ENCODE measurements at places on chromosomes 2 and 18. TPM values are rescaled to one million over a fixed set of nuclear protein-coding genes. Genes with fewer than 3 reads are reported as not detected.

DNA sequence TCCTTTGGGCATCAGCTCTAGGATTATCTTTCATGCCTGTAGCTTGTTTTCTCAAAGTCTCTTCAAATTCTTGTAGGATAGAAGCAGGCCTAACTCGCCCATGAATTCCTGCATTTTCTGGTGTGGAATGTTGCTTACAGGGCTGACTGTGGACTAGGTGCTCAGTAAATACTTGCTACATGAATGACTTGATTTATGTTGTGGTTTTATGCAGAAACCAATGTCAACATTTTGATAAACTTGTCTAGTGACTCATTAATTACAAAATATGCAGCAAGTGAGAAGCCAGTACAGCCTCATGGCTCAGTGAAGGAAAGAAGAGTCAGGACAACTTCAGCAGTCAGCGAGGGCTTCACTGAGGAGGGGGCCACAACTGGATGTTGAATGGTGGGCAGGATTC lies 110.6 kb upstream of the SIX2 start:
- DNase-seq = no peak

SLC5A7 gene
- 2.9 TPM for total RNA-seq

ADD2 gene
- 1.3 TPM for total RNA-seq

DNA sequence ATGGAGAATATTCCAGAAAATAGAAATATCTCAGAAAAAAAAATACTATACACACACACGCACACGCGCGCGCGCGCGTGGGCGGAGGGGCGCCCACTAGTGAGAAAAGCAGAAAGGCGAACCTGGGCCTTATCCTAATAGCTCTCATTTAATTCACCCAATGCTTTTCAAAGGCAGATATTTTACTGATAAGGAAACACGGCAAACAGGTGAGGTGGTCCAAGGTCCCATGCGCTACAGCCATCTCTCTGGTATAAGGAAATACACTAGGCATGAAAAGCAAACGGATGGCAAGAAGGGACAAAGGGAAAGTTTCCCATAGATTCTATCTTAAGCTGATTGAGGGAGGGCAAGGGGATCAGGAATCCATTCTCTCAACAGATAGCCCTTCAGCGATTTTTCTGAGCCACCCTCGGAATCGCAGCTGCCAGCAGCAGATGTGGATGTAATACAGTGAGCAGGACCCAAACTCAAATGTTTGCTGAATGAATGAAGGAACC lies 136.7 kb downstream of the TMEM247 start:
- no peak for DNase-seq

DNA sequence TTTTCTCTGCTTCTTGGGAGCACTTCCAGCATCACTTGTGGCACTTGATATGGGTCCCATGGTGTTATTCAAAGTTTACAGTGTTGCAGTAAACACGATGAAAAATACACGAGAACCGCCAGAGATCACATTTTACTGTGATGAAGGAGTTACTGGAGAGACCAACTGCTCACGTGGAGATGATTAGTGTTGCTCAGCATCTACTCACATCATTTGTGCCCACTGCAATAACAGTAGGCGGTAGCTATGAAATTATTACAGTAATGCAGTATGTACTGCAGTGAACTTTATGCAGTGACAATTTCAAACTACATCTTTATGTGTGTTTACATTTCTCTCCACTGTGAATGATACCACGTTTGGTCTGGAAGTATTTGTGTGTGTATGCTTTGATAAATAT lies 93.5 kb downstream of the SLC4A3 start:
- DNase-seq = no peak

RAB31 gene
- total RNA-seq = 65.1 TPM

DNA sequence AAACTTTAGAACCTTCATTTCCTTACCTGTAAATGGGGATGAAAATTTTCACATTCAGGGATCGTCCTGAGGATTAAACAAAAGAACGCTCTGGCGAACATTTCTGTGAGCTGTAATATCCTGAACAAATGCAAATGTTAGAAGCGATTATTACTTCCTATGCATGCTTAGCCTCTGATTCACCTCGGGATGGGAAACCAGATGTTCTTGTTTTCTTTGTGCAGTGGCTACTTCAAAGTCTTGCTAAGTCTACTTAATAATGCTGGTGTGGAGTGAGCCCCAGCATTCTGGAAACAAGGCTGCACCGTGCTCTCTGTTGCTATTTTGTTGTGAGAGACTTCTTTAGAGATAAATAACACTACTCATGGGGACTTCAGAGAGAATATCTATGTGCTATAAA lies 119.1 kb upstream of the PELI1 start:
- no peak for DNase-seq

RGPD8 gene
- total RNA-seq = 16.1 TPM

- no peak for DNase-seq
Measured at GRCh38 chr2:240731178-240731545, 39.5 kb downstream of the AQP12A start.

PLGLB1 gene
- total RNA-seq = 1.1 TPM

DNA sequence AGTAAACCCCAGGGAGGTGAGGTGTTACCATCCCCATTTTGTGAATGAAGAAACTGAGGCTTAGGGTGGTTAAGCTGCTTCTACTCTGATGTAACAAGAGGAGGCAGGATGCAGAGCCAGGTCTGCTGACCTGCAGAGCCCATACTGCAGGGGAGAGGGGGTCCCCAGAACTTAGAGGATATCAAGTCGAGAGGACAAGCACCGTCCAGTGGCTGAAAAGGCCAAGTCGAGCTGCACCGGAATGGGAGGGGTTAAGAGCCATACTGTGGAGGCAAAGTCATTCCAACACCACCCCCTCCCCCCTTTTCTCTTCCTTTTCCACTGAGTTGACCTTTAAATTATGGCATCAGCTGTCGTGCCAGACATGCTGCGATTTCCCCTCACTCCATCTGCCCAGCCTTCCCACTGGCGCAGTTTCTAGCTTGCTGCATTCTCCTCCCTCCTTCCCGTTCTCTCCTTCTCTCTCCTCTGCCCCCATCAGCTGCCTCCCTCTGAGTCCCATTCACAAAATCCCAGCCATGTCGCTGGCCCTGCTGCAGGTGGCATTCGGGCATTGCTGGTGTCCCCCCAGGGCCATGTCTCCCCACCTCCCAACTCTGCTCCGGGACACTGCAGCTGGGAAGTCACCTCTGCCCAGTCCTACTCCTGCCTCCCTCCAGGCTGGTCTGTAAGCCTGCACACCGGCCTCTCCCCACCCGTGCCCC lies 346.9 kb downstream of the DYSF start:
- peak; percentile 50 for DNase-seq

ABCG8 gene
- not detected for total RNA-seq

DNA sequence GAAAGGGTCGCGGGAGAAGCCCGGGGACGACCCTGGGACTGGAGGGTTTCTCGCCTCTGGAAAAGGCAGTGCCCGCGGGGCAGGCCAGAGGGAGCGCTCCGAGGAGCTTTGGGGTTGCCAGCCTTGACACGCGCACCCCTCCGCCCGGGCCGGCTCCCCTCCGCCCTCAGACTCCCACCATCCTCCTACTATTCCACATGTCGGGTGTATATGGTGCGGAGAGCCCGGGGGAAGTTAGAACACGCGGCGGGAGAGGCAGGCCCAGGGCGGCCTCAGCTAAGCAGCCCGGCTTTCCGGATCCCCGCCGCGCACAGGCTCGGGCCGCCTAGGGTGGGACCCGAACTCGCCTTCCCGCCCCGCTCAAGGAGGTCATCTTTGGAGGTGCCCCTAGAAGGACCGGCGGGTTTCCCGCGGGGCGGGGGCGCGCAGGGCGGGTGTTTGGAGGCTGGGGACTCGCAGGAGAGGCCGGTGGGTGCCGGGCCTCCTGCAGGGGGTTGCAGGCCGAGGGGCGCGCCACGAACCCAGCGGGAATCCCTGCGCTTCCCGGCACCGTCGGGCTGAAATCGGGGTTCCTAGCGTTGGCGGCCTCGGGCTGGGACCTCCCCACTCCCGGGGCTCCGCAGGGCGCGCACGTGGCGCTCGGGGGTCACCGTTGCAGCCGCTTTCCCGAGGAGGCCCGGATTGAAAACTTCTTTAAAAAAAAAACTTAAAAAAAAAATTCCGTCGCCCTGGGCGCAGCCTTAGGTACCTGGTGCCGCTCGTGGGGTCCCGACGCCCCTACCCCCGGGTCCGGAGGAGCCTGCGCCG lies 3.7 kb downstream of the NFATC1 start:
- peak; percentile 69 for DNase-seq

DNA sequence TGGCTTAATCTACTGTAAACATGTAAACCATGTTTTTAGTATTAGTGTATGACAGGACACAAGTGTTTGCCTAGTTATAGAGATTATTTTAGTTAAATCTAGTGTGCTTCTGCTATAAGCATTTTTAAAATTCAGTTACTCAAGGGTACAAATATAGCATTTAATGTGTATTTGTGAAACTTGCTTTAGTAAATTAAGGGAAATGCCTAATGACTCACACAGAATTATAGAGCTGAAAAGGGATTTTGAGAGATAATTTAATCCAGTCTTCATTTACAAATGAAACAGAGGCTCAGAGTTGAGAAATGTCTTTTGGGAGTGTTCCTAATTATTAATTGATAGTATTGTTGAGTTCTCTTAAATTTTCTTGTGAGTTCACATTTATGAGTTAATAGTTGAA lies 8.2 kb downstream of the ACTR3 start:
- no peak for DNase-seq

- DNase-seq = no peak
Measured at GRCh38 chr2:38765149-38765548, 12.9 kb upstream of the GEMIN6 start.

CXCR1 gene
- not detected for total RNA-seq

EGR4 gene
- 0.14 TPM for total RNA-seq

- DNase-seq = no peak
Measured at GRCh38 chr2:2834516-2835254, 503.6 kb upstream of the MYT1L start.

DNA sequence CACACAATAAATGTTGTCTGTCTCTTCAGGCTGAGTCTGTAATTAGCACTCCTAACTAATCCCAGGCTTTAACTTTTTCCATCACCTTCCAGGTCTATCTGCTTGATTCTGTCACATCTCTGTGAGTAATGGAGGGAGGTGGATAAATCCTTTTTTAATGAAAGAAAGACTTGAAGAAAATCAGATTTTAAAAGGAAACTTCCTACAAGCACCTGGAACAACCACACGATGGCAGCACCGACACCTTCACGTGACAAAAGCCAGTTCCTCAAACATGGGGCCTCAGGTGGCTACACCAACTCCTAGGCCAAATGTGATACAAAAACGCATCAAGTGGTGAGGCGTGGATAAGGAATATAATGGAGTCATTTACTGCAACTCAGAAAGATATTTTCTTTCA lies 41.8 kb downstream of the TGFBRAP1 start:
- DNase-seq = no peak

- no peak for DNase-seq
Measured at GRCh38 chr2:30776831-30777635, 30.2 kb downstream of the CAPN13 start.

DNA sequence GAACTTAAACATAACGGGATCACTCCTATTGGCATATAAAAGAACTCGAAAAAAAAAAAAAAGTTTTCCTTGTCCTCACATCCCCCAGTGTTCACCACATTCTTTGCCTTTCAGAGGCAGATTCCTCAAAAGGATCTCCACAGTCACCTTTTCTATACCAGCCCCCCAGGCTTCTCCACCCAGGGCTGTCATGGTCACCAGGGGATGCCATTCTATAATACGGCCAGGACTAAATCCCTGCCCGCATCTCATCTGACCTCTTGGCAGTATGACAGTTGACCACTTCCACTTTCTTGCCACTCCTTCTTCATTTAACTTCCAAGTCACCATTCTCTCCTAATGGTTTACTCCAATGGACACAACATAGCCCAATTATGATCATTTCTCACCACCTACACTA lies 29.3 kb downstream of the SOS1 start:
- DNase-seq = no peak

GRCh38 chr2:24577481-24577880 lies 86.4 kb downstream of the NCOA1 start:
- no peak for DNase-seq

LRRC30 gene
- not detected for total RNA-seq

HOXD1 gene
- not detected for total RNA-seq

CIB4 gene
- total RNA-seq = not detected

GRCh38 chr2:205070889-205071288 lies 525.6 kb downstream of the PARD3B start:
- no peak for DNase-seq

TDRD15 gene
- total RNA-seq = not detected

- no peak for DNase-seq
Measured at GRCh38 chr2:176174382-176174823, 14.1 kb upstream of the HOXD1 start.

DNA sequence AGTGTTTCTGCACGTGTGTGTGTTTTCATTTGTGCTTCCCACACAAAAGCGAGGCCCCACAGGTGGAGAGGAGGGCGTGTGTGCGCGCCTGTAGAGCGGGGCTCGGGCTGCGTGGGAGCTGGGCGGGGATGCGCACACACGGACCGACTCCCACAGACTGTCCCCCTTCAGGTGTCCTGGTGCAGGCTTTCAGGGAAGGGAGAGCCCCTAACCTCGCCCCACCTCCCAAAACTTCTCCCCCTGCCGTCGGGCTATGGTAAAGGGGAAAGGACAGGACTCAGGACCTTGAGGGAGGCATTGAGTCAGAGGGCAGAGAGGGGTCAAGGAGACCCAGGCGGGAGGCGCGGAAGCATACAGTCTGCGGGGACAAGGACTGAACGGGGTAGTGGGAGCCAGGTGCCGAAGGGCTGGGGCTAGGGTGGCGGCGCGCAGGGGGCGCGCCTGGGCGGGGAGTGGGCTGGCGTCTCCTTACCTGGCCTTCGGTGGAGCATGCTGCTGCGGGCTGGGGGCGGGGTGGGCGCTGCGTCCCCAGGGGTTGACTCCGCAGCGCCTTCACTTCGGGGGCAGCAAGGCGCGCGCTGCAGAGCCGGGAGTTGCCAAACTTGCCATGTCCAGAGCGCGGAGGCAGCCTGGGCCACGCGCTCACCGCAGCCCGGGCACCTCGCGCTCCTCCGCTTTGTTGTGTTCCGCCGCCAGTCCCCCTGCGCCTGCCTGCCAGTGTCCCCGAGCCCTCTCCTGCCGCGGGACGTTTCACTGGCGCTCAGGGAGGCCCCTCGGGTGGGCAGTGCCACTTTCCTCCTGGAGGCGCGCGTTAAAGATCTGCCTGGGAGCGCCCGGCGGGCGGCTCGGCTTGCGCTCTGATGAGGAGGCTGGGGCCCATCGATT lies 302.0 kb downstream of the NCKAP5 start:
- no peak for DNase-seq

GAD1 gene
- total RNA-seq = not detected

- DNase-seq = no peak
Measured at GRCh38 chr2:25983735-25984134, 1.4 kb upstream of the KIF3C start.

GRCh38 chr2:36902385-36903120 lies 63.8 kb downstream of the STRN start:
- no peak for DNase-seq

PXDN gene
- total RNA-seq = 38.5 TPM

PRSS56 gene
- not detected for total RNA-seq

ID2 gene
- total RNA-seq = 615 TPM

TFCP2L1 gene
- 0.49 TPM for total RNA-seq

DNA sequence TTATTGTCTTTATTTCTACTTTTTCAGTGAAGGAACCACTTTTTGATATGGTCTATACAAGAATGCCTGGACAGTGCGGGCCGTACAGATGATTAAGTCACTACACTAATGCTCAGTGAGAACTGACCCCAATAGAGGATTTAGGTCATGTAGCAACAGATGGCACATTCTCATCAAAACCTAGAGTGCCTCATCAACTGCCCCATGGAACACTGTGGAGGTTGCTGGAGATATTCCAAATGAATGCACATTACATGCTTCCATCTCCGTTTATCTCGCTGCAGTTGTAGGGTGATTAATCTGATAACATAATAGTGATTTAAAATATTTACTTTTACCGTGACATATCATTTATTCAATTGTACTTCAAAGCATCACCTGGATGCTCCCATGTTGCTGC lies 41.8 kb upstream of the COPS8 start:
- DNase-seq = no peak

GRCh38 chr2:37326285-37326684 lies 1.7 kb upstream of the PRKD3 start:
- DNase-seq = peak; percentile 75

Data from sigmoid colon (tissue), 7 donors.